Chondrocyte (in vitro differentiated cells): ENCODE measurements at places on chromosomes 13 and 19. TPM values are rescaled to one million over a fixed set of nuclear protein-coding genes. Genes with fewer than 3 reads are reported as not detected.

GRCh38 chr13:21086929-21087328, 25.5 kb upstream of the LATS2 start:
- DNase-seq, result no peak
- H3K4me1 ChIP-seq, result peaks cover 2% of the 10 kb centered on the region
- H3K27ac ChIP-seq, result no peak overlapping the region
- no peak overlapping the region for H3K4me3 ChIP-seq
- H3K27me3 ChIP-seq, result no peaks in the 10 kb centered on the region

The PRODH2 gene
- total RNA-seq, result not detected in 3 replicates

DNA sequence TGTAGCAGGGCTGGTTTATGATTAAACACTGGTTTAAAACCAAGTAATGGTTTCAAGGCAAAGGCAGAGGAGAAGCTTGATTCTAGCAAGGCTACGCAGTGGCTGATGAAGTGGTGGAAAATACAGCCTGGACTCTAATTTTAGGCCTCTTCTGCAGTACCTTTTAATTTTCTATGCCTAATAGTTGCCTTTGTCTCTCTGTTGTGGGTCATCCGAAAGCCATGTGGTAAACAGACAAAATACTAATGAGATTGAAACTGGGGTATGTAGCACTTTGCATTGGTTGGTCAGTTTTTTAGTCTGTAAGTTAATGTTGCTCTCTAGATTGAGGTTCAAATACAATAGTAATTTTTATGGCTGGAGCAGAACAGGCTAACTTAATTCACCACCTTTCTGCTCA, 3.3 kb downstream of the LMO7 start:
- no peaks in the 10 kb centered on the region for H3K27me3 ChIP-seq
- no peak for DNase-seq
- H3K4me3 ChIP-seq, result peak overlapping the region; percentile 42
- peaks cover 1% of the 10 kb centered on the region for H3K36me3 ChIP-seq

- H3K4me3 ChIP-seq, result no peak overlapping the region
These were observed 31.8 kb upstream of the PSG9 start for GRCh38 chr19:43300876-43301765.

GRCh38 chr19:54473071-54473891, at the start of gene CDC42EP5:
Gene CDC42EP5 (minus strand): TSS chr19:54473296. CDS start chr19:54465547, 7,749 bp downstream.
- H3K36me3 ChIP-seq, result peaks cover 2% of the 10 kb centered on the region
- H3K4me1 ChIP-seq, result peaks cover 30% of the 10 kb centered on the region
- no peaks in the 10 kb centered on the region for H3K27me3 ChIP-seq
- peak; percentile 73 for DNase-seq
- H3K4me3 ChIP-seq, result peak within 1 kb of the TSS; percentile 70

DNA sequence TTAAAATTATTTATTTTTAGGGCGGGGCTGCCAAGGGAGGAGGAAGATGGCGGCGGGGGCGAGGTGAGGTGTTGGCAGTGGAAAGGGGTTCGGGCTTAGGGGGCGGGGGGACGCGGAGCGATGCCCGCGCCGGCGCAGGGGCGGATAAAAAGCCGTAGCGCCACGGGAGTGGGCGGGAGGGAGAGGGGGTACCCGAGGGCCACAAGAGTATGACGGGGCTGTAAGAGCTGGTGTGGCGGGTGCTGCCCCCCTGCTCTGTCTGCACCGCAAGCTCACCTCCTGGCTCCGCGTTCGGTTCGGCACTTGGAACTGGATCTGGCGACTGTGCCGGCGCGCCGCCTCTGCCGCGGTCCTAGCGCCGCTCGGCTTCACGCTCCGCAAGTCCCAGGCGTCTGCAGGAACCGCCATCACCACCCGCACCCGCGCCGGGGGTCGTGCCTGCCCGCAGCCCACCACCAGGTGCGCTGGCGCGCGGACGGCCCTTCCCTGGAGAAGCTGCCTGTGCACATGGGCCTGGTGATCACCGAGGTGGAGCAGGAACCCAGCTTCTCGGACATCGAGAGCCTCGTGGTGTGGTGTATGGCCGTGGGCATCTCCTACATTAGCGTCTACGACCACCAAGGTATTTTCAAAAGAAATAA, 265.2 kb upstream of the SGCG start:
- H3K4me1 ChIP-seq, result peaks cover 17% of the 10 kb centered on the region
- no peaks in the 10 kb centered on the region for H3K36me3 ChIP-seq
- no peaks in the 10 kb centered on the region for H3K27me3 ChIP-seq
- H3K4me3 ChIP-seq, result peak overlapping the region; percentile 85
- DNase-seq, result peak; percentile 90

- no peak for DNase-seq
- no peaks in the 10 kb centered on the region for H3K36me3 ChIP-seq
- peaks cover 18% of the 10 kb centered on the region for H3K4me1 ChIP-seq
- no peak overlapping the region for H3K27ac ChIP-seq
- no peak overlapping the region for H3K4me3 ChIP-seq
These were observed 476.6 kb upstream of the NBEA start for GRCh38 chr13:34465423-34465922.

GRCh38 chr19:10747674-10748073, 29.8 kb downstream of the DNM2 start:
- no peaks in the 10 kb centered on the region for H3K36me3 ChIP-seq
- no peak overlapping the region for H3K4me3 ChIP-seq

The ZNF799 gene
- total RNA-seq, result 2.0 to 3.7 TPM (median 2.3 TPM) in 3 replicates

DNA sequence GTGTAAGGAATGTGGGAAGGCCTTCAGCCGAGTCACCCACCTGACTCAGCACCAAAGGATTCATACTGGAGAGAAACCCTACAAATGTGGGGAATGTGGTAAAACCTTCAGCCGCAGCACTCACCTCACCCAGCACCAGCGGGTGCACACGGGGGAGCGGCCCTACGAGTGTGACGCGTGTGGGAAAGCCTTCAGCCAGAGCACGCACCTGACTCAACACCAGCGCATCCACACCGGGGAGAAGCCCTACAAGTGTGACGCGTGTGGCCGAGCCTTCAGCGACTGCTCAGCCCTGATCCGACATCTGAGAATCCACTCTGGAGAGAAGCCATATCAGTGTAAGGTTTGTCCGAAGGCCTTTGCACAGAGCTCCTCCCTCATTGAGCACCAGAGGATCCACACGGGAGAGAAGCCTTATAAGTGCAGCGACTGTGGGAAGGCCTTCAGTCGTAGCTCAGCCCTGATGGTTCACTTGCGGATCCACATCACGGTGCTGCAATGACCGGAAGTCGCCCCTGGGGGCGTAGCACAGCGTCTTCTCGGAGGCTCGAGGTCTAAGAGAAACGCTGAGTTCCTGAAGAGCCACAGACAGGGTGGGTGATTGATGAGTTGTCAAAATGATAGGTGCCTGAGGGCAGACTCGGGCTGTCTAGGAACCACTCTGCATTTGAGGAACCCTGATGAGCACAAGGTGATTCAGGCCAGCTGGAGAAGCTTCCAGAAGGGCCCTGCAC, 12.2 kb downstream of the ZSCAN22 start:
- H3K27me3 ChIP-seq, result no peaks in the 10 kb centered on the region
- H3K27ac ChIP-seq, result no peak overlapping the region
- peaks cover 9% of the 10 kb centered on the region for H3K4me1 ChIP-seq
- H3K4me3 ChIP-seq, result no peak overlapping the region
- peaks cover 33% of the 10 kb centered on the region for H3K36me3 ChIP-seq
- DNase-seq, result peak; percentile 79

- peaks cover 2% of the 10 kb centered on the region for H3K36me3 ChIP-seq
- DNase-seq, result no peak
- no peak overlapping the region for H3K27ac ChIP-seq
- peaks cover 2% of the 10 kb centered on the region for H3K27me3 ChIP-seq
- H3K4me1 ChIP-seq, result no peaks in the 10 kb centered on the region
These were observed 792.6 kb upstream of the SLITRK6 start for GRCh38 chr13:86591862-86592261.

The GRIN2D gene
- 2.4 to 5.1 TPM (median 4.9 TPM) in 3 replicates for total RNA-seq

The C1QTNF9B gene
- total RNA-seq, result not detected in 3 replicates

DNA sequence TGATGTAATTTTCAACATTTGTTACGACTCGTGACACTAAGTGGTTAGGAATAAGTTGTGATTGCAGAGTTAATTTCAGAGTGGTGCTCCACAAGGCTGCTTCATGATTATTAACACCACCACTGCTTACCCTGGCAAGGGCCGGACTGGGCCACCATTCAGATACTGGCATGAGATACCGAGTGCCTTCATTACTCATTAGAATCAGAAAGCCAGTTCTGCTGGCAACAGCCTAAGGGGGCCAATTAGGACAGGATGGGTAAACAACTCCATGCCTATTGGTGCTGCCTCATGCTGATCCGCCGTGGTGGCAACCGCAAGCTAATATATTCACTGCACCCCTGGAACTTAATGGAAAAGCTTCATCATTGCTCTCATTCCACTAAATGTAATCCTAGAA, 575.1 kb downstream of the EFNB2 start:
- DNase-seq, result no peak
- no peak overlapping the region for H3K4me3 ChIP-seq
- no peaks in the 10 kb centered on the region for H3K36me3 ChIP-seq
- peaks cover 10% of the 10 kb centered on the region for H3K4me1 ChIP-seq

- peaks cover 68% of the 10 kb centered on the region for H3K4me1 ChIP-seq
- no peak overlapping the region for H3K27ac ChIP-seq
- no peaks in the 10 kb centered on the region for H3K36me3 ChIP-seq
- H3K27me3 ChIP-seq, result no peaks in the 10 kb centered on the region
- H3K4me3 ChIP-seq, result no peak overlapping the region
These were observed 17.7 kb downstream of the STK24 start for GRCh38 chr13:98559169-98559568.

DNA sequence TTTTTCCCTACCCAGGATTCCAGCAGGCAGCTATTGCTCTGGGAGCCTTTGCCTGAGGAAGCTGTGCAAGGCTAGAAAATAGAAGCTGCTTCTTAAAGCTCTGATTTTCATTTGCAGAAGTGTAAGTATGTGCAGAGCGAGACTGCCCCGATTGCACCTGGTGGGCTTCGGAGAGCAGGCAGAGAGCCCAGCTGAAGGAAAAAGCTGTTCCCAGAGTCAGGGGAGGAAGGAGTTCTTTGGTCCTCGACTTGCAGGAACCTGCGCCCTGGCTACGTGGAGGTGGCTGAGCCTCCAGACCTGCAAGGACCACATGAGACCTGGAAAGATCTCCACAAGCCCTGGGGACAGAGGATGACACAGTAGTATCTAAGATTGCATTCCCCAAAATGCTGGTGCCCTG, 235.0 kb upstream of the ARGLU1 start:
- no peaks in the 10 kb centered on the region for H3K36me3 ChIP-seq
- peaks cover 5% of the 10 kb centered on the region for H3K27me3 ChIP-seq
- H3K4me1 ChIP-seq, result no peaks in the 10 kb centered on the region

- H3K4me3 ChIP-seq, result no peak overlapping the region
- no peaks in the 10 kb centered on the region for H3K27me3 ChIP-seq
- H3K27ac ChIP-seq, result no peak overlapping the region
- H3K36me3 ChIP-seq, result no peaks in the 10 kb centered on the region
- no peak for DNase-seq
These were observed 2.3 kb upstream of the DOCK6 start for GRCh38 chr19:11264452-11265176.

GRCh38 chr13:46743191-46743590, 53.8 kb downstream of the ESD start:
- no peaks in the 10 kb centered on the region for H3K27me3 ChIP-seq
- H3K36me3 ChIP-seq, result peaks cover 26% of the 10 kb centered on the region
- H3K27ac ChIP-seq, result no peak overlapping the region
- no peak overlapping the region for H3K4me3 ChIP-seq

DNA sequence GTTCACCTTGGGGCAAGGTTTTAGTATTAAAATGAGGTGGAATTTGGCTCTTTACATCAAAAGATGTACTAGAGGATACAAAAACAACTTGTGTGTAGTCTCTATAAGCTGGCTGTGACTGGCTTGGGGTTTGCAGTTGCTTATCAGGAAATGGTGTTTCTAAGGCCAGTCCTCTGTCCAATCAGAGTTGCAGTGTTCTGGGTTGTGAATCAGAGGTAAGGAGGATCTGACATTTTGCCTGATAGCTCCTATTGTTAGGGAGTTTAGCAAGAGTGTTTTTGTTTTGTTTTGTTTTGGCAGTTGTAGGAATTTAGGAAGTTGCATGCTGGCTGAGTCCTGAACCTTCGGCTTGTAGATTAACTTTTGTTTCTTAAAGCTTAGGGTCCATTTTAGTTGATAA, 20.1 kb upstream of the ESD start:
- H3K4me3 ChIP-seq, result no peak overlapping the region
- DNase-seq, result no peak
- no peak overlapping the region for H3K27ac ChIP-seq
- H3K36me3 ChIP-seq, result peaks cover 10% of the 10 kb centered on the region
